Esophagus muscularis mucosa (tissue), 4 donors: ENCODE measurements at places on chromosomes 7 and 10.

DNA sequence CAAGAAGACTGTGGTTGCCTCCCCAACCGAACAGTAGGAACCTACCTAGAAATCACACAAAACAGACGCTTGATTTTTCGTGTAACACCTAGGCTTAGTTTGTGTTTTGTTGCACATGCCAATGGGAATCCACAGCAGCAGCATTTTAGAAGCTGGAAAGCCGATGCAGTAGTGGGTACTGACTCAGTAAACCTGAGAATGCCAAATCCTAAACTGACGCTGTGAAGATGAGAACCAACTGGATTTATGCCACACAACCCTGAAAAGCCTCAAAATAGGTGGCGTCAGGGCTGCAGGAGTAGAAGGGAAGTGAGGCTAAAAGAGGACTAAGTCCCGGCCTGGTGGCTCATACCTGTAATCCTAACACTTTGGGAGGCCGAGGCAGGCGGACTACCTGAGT is 162.5 kb downstream of the REEP3 start:
- no peak for DNase-seq
- H3K36me3 ChIP-seq = no peaks in the 10 kb centered on the region
- no peak overlapping the region for H3K4me3 ChIP-seq
- no peaks in the 10 kb centered on the region for H3K4me1 ChIP-seq

- DNase-seq = no peak
- H3K27me3 ChIP-seq = no peaks in the 10 kb centered on the region
- H3K4me1 ChIP-seq = no peaks in the 10 kb centered on the region
Observed at GRCh38 chr7:91397096-91397495, 132.9 kb downstream of the FZD1 start.

GRCh38 chr10:27998954-27999275 is at the start of gene ODAD2:
Gene ODAD2, minus strand, starts transcription at chr10:27999079. Its CDS starts 3,937 bp downstream, at chr10:27995142.
- H3K27me3 ChIP-seq = no peaks in the 10 kb centered on the region
- H3K4me3 ChIP-seq = peak within 1 kb of the TSS; percentile 86

DNA sequence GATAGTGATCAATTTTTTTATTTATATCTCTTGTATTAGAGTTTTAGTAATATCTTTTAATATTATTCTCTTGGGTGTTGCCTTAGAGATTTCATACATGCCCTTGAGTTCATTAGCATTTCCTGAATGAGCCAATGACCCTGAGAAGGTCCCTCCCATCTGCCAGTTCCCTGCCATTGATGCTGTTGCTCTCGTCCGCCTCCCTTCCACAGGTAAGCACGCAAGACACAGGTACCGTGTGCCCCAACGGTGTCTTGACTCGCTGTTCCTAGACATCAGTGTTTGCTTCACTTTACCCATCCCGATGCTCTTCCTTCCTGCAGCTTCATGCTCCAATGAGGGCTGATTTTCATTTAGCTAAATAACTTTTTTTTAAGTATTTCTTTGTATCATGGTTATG is 19.7 kb upstream of the PWWP2B start:
- no peaks in the 10 kb centered on the region for H3K4me1 ChIP-seq
- no peak overlapping the region for H3K27ac ChIP-seq
- peaks cover 7% of the 10 kb centered on the region for H3K36me3 ChIP-seq
- no peak overlapping the region for H3K4me3 ChIP-seq
- H3K27me3 ChIP-seq = no peaks in the 10 kb centered on the region
- no peak for DNase-seq

GRCh38 chr7:99733448-99733847 is 1.5 kb downstream of the CYP3A7 start:
- no peaks in the 10 kb centered on the region for H3K4me1 ChIP-seq
- peak; percentile 64 for DNase-seq
- no peak overlapping the region for H3K27ac ChIP-seq

GRCh38 chr10:19803676-19804075 is 12.6 kb upstream of the PLXDC2 start:
- no peak for DNase-seq
- H3K27ac ChIP-seq = no peak overlapping the region
- no peak overlapping the region for H3K4me3 ChIP-seq
- no peaks in the 10 kb centered on the region for H3K4me1 ChIP-seq

- peak overlapping the region; percentile 75 for H3K27ac ChIP-seq
- no peaks in the 10 kb centered on the region for H3K36me3 ChIP-seq
- H3K27me3 ChIP-seq = no peaks in the 10 kb centered on the region
- H3K4me1 ChIP-seq = peaks cover 84% of the 10 kb centered on the region
- no peak for DNase-seq
Observed at GRCh38 chr10:80457554-80458262, 3.6 kb downstream of the TSPAN14 start.

DNA sequence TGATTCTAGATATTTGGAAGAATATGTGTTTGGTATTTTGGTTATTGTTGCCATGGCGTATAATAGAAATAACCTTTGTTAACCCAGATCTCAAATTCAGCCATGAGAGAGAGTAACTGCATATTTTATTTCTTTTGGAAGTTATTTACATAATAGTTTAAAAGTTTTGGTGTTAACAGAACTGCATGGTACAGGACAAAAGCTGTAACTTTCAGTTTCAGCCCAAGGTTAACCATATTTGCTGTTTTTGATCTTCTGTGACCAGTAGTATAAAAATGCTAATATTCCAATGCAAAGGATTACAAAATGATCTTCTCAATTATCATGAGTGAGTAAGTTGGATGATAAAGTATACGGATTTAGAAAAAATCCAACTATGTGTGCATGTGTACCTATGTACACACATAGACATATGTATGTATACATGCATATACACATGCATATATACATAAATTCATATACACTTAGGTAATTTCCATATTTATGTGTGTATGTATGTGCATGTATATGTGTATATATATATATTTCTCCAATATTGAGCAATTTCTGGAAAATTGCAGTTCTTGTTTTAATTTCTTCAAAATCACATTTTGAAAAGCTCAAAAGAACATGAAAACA is 38.0 kb upstream of the PIP4K2A start:
- peaks cover 6% of the 10 kb centered on the region for H3K4me1 ChIP-seq
- H3K27ac ChIP-seq = no peak overlapping the region
- no peak overlapping the region for H3K4me3 ChIP-seq
- no peaks in the 10 kb centered on the region for H3K27me3 ChIP-seq
- no peaks in the 10 kb centered on the region for H3K36me3 ChIP-seq

DNA sequence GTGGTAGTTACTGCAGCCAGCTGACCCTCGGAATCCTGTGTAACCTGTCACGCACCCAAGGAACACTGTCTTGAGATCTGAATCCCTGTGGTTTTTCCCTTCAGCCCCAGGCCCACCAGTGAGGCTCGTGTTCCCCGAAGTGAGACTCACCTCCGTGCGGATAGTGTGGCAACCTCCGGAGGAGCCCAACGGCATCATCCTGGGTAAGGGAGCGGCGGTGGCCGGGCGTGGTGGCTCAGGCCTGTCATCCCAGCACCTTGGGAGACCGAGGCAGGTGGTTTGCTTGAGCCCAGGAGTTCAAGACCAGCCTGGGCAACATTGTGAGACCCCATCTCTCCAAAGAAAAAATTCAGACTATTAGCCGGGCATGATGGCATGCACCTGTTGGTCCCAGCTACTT is 549.9 kb upstream of the FOXK1 start:
- no peaks in the 10 kb centered on the region for H3K36me3 ChIP-seq
- no peak overlapping the region for H3K27ac ChIP-seq
- DNase-seq = no peak
- no peaks in the 10 kb centered on the region for H3K27me3 ChIP-seq
- no peak overlapping the region for H3K4me3 ChIP-seq
- no peaks in the 10 kb centered on the region for H3K4me1 ChIP-seq

- H3K36me3 ChIP-seq = no peaks in the 10 kb centered on the region
- peaks cover 7% of the 10 kb centered on the region for H3K4me1 ChIP-seq
- H3K27ac ChIP-seq = no peak overlapping the region
- no peaks in the 10 kb centered on the region for H3K27me3 ChIP-seq
- DNase-seq = no peak
Observed at GRCh38 chr10:89706011-89706410, 4.6 kb downstream of the KIF20B start.

GRCh38 chr10:93422118-93422517 is 60.0 kb downstream of the MYOF start:
- no peak overlapping the region for H3K4me3 ChIP-seq
- DNase-seq = no peak
- peaks cover 12% of the 10 kb centered on the region for H3K36me3 ChIP-seq
- no peaks in the 10 kb centered on the region for H3K27me3 ChIP-seq
- peak overlapping the region; percentile 80 for H3K27ac ChIP-seq

DNA sequence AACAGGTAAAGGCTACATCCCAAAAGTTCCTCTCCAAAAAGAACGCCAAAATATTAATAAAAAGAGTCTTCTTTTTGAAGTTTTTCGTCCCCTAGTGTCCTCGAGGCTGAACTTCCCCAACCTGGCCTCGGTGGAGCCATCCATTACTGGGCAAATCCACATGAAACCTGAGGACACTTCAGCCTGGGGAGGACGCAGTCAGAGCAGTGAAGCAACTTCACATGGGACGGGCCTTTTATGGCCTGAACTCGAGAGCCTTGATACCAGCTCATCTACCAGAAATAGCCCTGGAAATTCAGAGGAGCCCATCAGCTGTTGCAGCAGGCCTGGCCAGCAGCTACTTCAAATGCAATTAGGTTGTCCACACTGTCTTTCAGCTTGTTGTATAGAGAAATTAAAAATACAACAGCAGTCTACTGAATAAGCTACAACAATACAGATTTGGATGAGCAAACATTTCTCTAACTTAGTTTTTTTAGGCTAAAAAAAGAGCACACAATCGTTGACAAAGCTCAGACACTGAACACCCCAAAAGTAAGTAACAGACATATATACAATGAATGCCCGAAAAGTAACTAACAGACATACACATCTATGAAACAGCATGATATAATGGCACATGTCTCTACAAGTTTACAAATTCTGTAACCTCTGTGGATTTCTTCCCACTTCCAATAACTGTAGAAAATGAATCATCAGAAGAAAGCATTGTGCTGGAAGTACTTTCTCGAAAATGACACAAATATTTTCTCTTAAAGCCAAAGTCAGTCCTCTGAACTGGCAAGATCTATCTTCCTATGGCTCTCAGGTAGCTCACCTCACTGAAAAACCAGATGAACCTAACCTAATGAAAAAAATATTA is at the start of gene SVIL:
Gene SVIL (minus strand): TSS at position 208 of the 862 bp plus-strand sequence. CDS start 79,913 bp downstream, outside the sequence.
- H3K27me3 ChIP-seq = no peaks in the 10 kb centered on the region
- peak within 1 kb of the TSS; percentile 51 for H3K4me3 ChIP-seq
- peaks cover 53% of the 10 kb centered on the region for H3K4me1 ChIP-seq

DNA sequence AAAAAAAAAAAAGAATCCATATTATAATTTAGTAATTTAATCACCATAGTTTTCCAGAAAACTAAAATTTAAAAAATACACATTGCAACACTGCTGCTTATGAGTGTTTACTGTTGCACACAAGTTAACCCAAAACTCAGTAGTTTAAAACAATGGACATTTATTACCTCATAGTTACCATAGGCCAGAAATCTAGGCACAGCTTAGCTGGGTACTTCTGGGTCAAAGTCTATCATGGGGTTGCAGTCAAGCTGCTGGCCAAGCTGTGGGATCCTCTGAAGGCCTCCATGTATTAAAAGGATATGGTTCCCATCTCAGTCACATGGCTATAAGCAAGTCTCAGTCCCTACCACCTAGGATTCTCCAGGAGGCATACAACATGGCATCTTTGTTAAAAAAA is 83.6 kb downstream of the ZFAND4 start:
- no peak overlapping the region for H3K4me3 ChIP-seq
- H3K27me3 ChIP-seq = no peaks in the 10 kb centered on the region
- H3K27ac ChIP-seq = no peak overlapping the region

DNA sequence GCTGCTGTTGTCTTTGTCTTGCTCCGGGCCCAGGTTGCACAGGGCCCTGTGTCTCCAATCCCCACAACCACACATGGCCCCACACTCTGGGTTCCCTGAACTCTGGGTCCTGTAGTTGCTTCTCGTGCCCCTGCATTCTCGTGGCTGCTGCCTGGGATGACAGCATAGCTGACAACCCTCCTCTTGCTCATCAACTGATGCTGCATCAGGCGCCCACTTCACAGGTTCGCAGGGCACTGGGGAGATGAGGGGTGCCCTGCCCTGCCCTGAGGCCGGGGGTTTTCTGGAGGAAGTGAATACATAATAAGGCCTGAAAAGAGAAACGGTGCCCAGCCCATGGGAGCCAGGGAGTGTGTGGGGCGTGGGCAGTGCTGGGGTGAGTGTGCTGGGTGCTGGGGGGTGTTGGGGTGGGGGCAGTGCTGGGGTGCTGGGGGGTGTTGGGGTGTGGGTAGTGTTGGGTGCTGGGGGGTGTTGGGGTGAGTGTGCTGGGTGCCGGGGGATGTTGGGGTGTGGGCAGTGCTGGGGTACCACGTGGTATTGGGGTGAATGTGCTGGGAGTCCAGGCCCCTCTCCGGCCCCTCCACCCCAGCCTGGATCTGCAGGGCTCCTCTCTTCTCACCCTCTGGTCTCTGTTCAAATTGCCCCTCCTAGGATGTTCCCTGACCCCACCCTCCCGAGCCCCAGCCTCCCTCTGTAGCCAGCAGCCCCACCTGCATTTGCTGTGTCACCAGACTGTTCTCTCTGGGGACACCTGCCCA is 2.0 kb upstream of the MTG1 start:
- no peak overlapping the region for H3K4me3 ChIP-seq
- DNase-seq = no peak
- peaks cover 15% of the 10 kb centered on the region for H3K4me1 ChIP-seq
- no peaks in the 10 kb centered on the region for H3K27me3 ChIP-seq
- no peak overlapping the region for H3K27ac ChIP-seq

DNA sequence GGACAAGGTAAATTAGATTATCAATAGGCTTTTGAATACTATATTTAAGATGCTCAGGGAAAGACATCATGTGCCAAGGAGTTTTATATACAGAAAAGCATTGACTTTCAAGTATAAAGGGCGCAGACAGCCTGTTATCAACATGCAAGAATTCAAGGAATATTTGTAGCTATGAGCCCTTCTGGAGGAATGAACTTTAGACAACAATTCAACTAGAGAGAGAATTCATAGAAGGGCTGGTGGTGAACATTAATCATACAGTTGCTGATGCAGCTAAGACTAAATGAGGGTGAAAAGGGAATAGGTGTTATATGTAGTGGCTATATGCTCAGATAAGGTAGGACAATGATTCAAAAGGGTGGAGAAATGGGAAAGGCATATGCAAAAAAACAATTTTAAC is 41.2 kb downstream of the AOAH start:
- no peak overlapping the region for H3K27ac ChIP-seq
- H3K4me3 ChIP-seq = no peak overlapping the region
- H3K36me3 ChIP-seq = no peaks in the 10 kb centered on the region
- no peaks in the 10 kb centered on the region for H3K27me3 ChIP-seq
- no peak for DNase-seq

DNA sequence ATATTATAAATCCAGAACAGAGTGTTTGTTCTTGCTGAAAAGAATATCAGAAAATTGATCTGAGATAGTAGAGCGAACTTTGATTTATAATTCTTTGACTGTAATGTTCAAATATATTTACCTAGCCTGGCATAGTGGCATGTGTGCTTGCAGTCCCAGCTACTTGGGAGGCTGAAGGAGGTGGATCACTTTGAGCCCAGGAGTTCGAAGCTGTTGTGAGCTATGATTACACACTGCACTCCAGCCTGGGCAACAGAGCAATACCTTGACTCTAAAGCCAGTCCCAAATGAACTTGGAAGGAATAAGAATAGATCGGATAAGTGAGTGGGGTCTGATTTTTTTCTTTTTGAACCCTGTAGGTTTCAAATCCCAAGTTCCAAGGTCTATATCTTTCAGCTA is 23.5 kb downstream of the GNG11 start:
- H3K4me3 ChIP-seq = no peak overlapping the region
- H3K27ac ChIP-seq = no peak overlapping the region
- no peaks in the 10 kb centered on the region for H3K36me3 ChIP-seq
- no peak for DNase-seq
- no peaks in the 10 kb centered on the region for H3K27me3 ChIP-seq
- H3K4me1 ChIP-seq = no peaks in the 10 kb centered on the region
